ENCODE measurements at places on chromosomes 16 and 17.

DNA sequence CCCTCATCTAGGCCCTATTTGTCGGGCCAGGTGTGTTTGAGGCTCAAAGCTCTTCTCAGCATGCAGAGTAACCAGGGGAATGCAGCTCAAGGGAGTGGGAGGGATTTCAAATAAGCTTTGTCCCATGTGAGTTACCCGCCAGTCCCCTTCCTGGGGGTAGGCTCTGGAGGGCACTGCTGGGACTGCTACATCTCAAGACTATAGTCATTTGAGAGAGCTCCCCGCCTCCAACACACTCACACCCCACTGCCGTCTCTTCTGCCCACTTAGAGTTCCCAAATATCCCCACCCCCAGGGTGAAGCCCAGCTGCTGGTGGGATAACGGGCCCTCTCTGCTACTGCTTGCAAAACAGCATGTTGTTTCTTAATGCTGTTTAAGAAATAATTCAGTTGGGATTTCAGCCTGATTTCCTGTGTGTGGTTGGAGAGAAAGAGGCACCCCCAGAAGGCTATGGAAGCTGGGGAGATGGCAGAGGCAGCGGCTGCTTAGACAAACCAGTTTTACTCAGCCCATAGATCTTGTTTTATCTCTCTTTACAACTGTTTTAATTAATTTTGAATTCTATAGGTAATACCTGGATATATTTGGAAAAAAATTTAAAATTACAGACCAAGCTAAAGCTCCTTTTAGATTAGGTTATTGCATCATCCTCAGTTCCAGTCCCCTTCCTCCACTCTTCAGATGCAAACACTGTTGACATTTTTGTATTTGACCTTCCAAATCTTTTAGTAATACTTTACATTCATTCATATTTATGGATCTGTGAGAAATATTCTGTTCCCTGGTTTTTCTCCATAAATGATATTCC, 4.1 kb upstream of the MPO start:
- DNase-seq: no peak

DNA sequence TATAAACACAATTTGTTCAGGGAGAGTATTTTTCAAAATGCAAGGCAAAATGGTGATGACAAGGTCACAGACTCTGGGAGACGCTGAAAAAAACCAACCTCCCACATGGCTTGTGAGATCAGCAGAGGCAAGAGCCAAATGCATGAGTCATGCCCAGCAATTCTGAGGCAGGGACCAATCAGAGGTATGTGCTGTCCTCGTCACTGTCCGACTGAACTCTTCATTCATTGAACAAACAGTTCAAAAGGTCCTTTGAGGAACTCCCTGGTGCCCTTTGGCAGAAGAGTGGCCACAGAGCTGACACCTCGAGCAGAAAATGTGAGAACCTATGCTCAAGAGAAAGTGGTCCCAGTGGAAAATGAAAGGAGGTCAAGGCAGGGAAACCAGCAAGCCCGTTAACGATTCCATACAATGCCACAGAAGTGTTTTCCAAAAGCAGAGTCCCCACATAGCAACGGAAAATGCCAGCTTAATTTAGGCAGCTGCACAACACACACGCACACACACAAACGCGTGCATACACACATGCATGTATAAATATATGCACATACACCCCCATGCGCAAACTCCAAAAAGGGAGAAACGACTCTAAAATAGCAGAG, 50.9 kb downstream of the CDH11 start:
- DNase-seq: no peak

DNA sequence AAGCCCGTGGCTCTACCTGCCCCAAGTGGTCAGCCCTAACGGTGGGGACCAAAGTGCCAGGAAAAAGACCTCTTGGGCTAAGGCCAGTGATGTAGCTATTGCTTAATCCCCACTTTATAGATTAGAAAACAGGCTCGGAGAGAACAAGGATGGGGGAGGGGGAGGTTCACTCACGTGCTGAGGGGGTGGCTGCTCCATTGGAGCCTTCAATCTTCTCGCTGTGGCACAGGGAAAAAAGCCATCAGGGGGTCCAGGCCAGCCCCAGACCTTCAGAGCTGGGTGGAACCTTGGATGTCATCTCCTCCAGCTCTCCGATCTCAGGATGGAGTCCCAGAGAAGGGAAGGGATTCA, 45.9 kb downstream of the SRCIN1 start:
- DNase-seq: no peak

- DNase-seq: no peak
These were observed 56.4 kb upstream of the MGAT5B start for GRCh38 chr17:76811834-76812233.

- DNase-seq: no peak
These were observed 109.9 kb downstream of the PHKB start for GRCh38 chr16:47571049-47571448.

DNA sequence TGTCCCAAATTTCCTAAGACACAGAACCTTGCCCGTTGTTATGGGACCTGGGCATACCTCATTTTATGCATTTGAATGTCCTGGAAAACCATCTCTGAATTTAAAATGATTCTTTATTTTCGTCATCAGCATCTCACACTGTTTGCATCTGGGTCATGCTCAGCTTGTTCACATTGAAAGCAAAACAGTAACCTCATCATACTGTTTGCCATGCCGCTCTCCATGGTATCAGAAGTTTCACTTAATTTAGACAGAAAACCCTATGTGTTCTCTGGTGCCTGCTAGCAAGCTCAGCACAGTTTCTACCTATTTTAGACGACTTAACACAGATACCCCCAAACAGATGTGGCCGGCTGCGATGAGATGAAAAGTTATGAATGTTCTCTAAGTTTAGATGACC, 292.1 kb downstream of the SNX29 start:
- no peak for DNase-seq

- DNase-seq: no peak
These were observed 36.7 kb upstream of the PMP22 start for GRCh38 chr17:15301845-15302244.

DNA sequence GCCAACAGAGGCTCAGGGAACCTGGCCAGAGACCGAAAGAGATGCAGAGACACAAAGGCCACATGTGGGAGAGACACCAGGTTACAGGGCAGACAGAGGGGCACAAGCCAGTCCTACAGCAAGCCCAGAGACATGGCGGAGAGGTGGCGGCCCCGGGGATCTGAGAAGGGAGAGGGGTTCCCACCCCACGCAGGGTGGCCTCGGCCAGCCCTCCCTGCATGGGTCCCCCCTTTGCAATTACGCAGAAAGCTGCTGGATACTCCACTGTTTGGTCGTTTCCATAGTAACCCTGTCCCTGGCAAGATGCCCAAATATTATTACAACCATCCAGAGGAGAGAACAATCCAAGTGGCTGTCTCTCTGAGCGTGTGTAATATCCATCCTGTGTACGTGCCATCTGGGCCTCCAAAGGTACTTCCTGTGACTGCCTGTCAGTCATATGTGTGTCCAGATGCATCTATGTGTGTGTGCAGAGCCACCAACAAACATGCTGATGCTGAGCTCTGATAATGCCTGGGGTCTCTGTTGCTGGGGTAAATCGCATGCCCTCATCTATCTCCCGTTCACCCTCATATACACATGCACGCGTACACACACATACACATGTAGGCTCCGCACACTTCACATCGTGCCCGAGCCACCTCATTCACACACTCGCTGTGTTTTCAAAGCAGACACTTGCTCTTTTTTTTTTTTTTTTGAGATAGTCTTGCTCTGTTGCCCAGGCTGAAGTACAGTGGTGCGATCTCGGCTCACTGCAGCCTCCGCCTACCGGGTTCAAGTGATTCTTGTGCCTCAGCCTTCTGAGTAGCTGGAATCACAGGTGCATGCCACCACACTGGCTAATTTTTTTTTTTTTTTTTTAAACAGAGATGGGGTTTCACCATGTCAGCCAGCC, 5.5 kb downstream of the PCGF2 start:
- DNase-seq: no peak

DNA sequence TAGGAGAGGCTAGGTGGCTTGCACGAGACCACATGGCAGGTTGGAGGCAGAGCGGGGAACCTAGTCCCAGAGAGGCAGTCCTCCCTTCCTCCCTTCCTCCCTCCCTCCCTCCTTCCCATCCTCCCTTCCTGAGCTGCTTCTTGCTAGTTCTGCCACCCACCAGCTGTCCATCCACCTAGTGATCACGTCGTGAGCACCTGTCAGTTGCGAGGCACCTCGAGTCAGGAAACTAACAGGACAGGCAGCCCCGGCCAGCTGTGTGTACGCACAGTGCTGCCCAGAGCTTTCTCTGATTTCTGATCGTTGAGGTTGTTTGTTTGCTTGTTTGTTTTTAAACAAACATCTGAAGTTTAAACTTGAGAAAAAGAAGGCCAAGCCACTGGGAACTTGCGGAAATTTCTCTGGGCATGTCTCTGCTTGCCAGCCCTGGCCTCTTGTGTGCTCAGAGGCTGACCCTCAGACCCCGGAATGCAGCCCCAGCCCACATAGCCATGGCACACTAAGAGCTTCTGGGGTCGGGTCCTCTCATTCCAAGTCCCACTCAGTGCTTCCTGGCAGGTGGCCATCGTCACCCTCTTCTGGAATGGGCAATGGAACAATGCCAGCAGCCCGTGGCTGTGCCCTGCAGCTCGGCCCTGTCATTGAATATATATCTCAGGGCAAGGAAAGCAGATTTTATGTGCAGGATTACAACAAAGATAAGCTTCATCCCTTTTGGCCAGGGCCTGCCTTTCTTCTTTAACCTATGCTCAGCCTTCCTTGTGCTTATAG, 174.0 kb downstream of the KATNIP start:
- DNase-seq: no peak

GRCh38 chr17:27153005-27153404, 140.9 kb upstream of the WSB1 start:
- no peak for DNase-seq

GRCh38 chr17:56638591-56639051, 45.1 kb downstream of the NOG start:
- no peak for DNase-seq

DNA sequence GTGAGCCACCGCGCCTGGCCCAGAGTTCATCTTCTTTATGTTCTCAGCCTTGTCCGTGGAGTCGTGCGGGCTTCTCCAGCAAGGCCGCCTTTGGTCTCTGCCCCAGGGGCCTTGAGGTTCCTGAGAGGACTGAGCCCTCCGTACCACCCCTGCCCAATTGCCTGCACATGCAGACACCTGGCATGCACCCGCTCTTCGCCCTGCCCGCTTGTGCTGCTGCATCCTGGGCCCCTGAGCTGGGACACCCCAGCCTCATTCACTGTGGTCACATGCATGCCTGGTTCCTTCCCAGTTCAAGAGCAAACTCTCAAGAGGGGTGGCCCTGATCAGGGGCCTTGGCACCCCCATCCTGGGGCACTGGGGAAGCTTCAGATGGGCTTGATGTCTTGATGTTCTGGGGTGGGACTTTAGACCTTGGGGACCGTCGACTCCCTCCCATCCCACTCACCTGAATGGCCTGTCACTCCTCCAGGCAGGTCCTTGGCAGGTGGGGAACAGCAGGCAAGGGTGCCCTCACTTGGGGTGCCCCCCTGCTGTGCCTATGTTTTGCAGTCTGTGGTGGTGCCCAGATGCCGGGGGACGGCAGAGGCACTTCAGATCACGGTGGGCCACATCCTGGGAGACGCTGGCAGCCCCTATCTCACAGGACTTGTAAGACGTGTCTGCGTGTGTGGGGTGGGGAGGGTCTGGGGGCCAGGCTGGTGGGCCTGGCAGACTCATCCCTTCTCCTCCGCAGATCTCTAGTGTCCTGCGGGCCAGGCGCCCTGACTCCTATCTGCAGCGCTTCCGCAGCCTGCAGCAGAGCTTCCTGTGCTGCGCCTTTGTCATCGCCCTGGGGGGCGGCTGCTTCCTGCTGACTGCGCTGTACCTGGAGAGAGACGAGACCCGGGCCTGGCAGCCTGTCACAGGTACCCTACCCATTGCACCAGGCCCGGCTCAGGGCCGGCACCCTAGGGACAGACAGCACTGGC, 12.7 kb upstream of the SPNS2 start:
- DNase-seq: no peak

DNA sequence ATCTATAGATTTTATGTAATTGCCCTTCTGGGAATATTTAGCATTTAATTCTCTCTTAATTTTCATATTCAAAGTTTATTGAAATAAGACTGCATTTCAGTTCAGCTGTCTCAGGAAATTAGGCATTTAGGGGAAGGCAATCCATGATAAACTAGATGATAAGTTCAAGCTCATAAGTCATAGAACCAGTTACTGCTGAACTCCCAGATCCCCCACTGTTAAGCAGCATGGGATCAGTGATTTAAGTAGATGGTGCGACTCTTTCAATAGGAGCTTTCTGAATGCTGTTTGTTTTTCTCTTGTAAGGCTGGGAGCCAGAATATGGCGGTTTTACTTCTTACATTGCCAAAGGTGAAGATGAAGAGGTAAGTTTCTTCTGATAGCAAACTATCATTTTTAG, 23.8 kb downstream of the OGFOD1 start:
- no peak for DNase-seq

Measured in GM06990 (cell line).